ENCODE measurements at places on chromosomes 5 and 9.

- no peak for DNase-seq
Observed at GRCh38 chr5:36744773-36745589, 131.6 kb upstream of the NIPBL start.

- DNase-seq, result no peak
Observed at GRCh38 chr5:38323645-38324295, 65.4 kb downstream of the EGFLAM start.

- no peak for DNase-seq
Observed at GRCh38 chr9:132903574-132904492, 25.1 kb downstream of the SPACA9 start.

- DNase-seq, result no peak
Observed at GRCh38 chr9:128162215-128163026, 2.4 kb downstream of the BBLN start.

DNA sequence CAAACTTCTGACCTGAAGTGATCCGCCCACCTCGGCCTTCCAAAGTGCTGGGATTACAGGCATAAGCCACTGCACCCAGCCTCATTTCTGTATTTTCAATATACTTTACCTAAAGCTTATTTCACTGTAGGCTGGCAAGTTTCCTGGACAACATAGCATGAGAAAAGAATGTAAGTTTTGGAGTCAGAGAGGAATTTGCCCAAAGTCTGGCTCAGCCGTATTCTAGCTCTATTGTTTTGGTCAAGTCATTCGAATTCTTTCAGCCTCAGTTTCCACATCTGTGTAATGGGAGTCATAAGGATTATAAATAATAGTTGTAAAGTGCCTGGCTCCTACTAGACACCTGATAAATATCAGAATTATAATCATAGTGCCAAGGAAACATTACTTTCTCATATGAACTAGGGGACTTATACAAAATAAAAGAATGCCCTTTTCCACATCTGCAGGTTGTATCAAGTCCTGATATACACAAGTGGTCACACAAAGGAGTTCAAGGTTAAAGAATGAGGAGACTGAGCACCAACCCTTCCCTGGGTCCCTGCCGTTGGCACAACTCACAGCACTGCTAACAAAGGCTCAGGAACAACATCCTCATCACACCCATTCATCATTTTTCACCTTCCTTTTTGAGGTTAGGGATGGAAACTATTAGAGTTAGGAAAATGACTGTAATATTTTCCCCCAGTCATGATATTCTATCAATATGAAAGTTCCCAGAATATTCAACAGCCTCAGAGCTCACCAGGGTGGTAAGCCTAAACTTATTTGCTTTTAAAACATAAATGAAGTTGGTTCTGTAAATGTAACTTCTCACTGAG is 34.6 kb upstream of the RAI14 start:
- no peak for DNase-seq

DNA sequence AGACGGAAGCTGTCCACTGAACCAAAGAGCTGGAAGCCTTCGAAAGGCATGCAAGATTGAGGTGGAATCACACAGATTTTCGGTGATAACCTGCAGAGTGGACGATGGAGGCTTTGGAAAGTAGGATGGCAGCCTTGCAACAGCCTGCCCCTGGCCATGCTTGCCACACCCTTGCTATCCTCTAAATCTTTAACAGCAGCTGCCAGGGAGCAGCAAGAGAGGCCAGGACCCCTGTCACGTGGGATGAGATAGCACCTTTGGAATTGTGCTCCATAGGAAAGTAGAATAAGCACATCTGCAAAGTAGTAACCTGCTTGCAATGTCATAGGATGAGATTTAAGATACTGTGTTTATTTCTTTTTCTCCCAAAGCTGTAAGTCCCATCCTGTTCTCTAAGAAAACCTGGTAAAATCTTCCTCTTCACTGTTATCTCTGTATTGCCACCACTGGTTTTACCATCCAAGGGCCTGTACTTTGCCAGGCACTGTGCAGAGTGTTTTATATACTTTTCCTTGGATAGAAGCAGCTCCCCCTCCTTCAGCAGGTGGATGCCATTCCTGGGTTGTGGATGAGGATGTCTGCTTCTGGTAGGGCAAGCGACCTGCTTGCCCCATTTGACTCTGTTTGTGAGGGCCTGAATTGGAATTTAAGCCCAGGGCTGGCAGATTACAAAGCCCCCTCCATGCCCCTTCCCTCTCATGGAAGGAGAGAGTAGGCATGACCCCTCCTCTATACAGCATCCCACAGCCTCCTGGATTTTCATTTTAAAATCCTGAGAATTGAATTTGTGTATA is 10.1 kb downstream of the TRIO start:
- DNase-seq, result no peak

DNA sequence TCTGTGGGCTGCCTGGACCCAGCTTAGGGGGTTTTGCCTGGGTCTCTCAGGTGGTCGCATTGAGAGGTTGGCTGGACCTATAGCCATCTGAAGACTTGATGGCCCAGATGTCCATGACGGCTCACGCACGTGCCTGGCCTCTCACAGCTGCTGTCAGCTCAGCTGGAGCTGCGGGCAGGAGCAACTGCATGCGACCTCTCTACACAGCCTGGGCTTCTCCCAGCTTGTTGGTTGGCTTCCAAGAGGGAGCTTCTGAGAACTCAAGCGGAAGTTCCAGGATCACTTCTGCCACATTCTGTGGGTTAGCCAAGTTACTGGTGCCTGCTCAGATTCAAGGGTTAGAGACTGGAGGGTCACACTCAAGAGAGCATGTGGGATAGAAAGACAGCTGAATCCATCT is 99.2 kb downstream of the DAPK1 start:
- no peak for DNase-seq

GRCh38 chr9:87324613-87325194 is 173.0 kb upstream of the DAPK1 start:
- peak; percentile 56 for DNase-seq

DNA sequence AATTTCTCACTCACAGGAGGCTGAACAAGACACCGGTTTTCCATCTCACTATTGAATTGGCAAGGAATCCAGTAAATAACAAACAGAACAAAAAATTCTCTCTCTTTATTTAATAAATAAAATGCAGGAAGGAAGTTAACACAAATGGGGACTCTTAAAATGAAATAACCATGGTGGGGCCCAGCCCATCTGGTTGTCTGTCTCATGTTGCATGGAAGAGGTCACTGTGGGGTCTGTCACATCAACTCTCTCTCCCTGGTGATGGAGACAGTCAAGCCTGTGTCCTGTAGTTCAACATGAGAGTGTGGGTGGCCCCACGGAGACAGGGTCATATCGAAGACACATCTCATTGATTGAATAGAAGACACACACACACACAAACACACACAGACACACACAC is 297.7 kb downstream of the IRX2 start:
- no peak for DNase-seq

GRCh38 chr5:132850066-132850465 is 16.2 kb downstream of the GDF9 start:
- DNase-seq, result no peak

GRCh38 chr9:132855904-132856303 is 22.2 kb downstream of the AK8 start:
- no peak for DNase-seq

GRCh38 chr5:95027151-95027721 is 257.7 kb downstream of the MCTP1 start:
- no peak for DNase-seq

GRCh38 chr5:181008136-181008535 is 19.5 kb downstream of the BTNL3 start:
- DNase-seq, result no peak

DNA sequence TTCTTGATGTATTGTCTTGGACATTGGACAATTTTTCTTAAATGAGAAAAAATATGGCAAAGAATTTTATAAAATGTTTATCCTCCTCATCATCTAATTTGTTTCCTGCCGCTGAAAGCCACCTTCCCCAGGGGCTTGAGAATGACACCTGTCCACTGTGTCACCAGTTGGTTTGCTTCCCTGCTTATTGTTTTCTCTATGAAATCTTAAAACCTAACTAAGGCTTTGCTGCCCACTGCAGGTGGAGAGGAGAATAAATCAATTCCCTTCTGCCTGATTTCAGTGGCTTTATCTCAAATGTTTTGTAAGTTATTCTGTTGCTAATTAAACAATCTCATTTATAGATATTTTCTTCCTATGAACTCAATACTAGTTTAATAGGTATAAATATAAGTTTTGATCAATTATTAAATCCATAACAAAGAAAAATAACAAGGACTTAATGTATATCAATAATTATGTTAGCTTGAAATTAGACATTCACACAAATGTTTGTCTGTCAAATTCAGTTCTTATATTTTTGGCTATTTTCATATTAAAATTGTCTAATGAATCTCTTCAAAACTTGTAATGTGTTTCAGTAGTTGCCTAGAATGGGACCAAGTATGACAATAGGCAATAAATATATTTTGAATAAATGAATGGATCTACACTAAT is 822.5 kb downstream of the PTPRD start:
- DNase-seq, result peak; percentile 11

- DNase-seq, result no peak
Observed at GRCh38 chr9:124008303-124008693, 3.3 kb upstream of the LHX2 start.

DNA sequence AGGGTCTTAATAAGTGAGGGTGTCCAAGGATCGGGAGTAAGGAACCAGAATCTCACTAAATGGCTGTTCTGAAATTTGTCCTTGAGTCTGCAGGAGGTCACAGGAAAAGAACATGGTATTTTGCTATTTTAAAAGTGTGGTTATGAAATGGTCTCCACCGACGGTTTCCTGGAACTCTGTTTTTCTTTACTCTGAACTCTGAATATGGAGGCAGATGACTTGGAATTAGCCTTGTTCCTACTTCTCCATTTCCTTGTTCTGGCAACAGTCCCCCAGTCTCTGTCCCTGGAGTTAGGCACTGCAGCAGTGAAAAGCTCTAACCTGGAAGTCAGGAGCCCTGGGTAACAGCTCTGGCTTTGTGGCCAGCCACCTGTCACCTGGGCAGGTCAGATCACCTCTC is 46.6 kb upstream of the C5orf58 start:
- DNase-seq, result no peak

- DNase-seq, result no peak
Observed at GRCh38 chr9:87711857-87712800, 13.8 kb upstream of the CTSL start.

GRCh38 chr9:109342878-109343277 is 22.0 kb upstream of the EPB41L4B start:
- DNase-seq, result no peak

- no peak for DNase-seq
Observed at GRCh38 chr9:95841377-95841776, 34.1 kb upstream of the ERCC6L2 start.

GRCh38 chr5:138230261-138230660 is 17.1 kb upstream of the CDC23 start:
- no peak for DNase-seq

DNA sequence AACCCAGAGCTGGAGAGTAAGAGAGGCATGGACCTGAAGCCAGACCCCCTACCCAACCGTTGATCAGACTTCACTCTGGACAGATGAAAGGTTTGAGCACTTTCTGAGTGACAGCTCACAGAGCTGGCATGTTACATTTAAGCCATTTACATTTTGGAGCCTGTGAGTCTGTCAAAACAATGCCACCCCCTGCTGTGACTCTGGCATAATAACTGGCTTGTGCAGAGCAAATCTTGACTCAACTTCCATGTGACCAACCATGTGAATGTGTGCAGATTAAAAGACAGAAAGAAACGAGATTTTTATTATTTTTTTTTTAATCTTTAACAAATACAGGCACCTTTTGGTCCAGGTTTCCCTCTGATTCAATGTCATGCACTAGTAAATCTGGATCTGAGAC is 48.5 kb downstream of the MFAP3 start:
- no peak for DNase-seq

DNA sequence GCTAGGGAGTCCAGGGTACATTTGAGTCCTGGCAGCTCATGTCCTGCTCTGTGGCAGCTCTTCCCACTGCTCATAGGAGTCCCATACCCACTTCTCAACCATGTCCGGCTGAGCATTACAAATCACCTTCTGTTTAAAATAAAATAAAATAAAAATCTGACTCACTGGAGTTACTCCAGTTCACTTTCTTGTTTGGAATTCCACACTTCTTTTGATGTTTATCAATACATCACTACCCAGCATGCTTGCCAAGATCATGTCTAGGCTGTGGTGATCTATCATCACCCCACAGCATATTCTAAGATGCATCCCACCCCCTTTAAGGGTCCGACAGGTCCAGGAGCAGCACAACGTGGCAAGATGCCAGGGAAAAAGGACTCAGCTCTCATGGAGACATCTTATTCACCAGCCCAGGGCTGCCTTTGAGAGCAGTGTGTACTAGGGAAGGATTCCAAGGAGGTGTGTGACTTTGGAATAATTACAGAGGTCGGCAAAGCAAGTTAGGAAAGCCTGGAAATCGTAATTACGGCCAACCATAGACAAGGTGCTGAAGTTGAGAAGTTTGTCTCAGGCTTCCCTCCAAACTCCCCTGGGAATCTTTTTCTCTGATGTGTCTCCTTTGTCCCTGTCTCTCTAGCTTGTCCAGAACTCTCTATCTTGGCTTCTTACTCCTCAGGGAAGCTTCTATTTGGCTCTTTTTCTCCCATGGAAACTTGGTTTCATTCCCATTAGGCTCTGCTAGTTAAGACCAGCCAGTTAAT is 111.4 kb upstream of the SLC1A3 start:
- no peak for DNase-seq

GRCh38 chr5:120096413-120096812 is 367.7 kb upstream of the PRR16 start:
- no peak for DNase-seq

- no peak for DNase-seq
Observed at GRCh38 chr9:72597601-72598000, 76.2 kb downstream of the TMC1 start.

DNA sequence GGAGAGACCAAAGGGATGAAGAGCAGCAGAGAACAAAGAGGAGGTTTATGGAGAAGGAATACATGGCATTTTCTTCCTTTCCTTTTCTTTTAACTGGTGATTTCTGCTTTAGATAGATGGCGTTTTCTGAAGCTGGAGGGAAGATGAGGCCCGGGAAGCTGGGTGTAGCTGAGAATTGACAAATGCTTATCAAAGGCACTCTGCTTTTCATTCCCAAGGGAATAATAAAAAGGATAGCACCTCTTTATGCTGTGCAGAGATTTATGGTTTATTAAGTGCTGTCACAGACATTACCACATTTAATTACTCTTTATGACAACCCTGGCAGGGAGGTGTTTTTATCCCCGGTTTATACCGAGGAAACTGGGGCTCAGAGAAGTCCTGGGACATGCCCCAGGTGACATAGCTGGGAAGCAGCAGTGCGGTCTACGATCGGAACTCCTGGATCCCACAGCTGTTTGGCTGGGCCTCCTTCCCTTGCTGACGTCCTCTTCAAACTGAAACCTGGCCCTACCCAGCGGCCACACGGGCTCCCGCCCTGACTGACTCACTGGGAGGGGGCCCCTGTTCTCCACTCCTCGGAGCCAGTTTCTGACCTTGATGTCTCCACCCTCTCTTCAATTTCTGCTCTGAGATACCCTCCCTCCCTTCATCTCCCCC is 8.2 kb upstream of the EPB41L4B start:
- DNase-seq, result no peak

DNA sequence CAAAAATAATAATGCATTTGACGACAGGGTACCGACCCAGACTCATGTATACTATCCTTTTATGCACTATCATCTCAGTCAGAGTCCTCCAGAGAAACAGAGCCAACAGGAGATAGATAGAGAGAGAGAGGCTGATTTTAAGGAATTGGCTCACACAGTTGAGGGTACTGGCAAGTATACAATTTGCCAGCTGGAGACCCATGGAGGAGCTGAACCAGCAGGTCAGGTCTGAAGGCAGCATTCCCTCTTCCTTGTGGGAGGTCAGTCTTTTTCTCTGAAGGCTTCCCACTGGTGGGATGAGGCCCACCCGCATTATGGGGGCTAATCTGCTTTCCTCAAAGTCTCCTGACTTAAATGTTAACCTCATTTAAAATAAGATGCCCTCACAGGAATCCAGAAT is 17.3 kb upstream of the MED10 start:
- DNase-seq, result no peak

All from SW 1271 (cell line).